COR-L47 (cell line): ENCODE measurements at places on chromosomes 5 and 9.

GRCh38 chr9:128787659-128788058 is 606 bp downstream of the TBC1D13 start:
- no peak for DNase-seq

- DNase-seq, result no peak
Observed at GRCh38 chr5:6822556-6823343, 109.5 kb downstream of the TENT4A start.

DNA sequence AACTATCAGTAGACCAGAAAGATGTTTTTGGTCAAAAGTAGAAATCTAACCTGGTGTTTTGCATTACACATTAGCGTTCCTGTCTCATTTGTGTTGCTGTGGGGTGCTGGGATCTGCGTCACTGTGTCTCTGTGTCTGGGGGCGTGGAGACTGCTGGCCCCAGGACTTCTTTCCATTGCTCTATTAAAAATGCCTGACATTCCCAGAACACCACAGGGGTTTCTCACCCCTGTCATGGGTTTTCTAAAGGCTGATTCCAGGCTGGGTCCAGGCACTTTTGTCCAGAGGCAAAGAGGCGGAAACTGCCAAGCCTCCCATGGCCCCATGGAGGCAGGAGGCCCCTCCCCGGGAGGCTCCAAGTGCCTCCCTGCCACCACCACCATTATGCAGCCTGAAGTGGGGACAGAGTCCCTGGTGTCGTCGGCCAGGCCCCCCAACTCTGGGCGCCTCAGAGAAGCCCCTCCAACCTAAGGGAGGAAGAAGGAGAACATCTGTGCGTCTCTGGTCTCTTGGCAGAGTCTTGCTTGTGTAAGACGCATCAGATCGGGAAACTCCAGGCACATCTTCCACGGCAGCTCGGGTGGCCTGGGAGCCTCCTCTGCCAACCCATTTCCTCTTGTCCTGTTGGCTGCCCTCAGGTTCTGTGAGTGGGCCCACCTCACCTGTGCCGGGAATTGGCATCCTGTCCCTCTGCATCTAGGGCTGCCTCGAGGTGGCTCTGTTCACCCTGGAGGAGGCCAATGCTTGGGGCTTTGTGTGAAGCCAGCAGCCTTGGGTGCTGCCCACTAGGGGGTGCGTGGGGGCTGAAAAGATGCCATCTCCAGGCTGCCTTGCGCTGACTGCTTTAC is 13.8 kb upstream of the PLEKHG4B start:
- peak; percentile 72 for DNase-seq

DNA sequence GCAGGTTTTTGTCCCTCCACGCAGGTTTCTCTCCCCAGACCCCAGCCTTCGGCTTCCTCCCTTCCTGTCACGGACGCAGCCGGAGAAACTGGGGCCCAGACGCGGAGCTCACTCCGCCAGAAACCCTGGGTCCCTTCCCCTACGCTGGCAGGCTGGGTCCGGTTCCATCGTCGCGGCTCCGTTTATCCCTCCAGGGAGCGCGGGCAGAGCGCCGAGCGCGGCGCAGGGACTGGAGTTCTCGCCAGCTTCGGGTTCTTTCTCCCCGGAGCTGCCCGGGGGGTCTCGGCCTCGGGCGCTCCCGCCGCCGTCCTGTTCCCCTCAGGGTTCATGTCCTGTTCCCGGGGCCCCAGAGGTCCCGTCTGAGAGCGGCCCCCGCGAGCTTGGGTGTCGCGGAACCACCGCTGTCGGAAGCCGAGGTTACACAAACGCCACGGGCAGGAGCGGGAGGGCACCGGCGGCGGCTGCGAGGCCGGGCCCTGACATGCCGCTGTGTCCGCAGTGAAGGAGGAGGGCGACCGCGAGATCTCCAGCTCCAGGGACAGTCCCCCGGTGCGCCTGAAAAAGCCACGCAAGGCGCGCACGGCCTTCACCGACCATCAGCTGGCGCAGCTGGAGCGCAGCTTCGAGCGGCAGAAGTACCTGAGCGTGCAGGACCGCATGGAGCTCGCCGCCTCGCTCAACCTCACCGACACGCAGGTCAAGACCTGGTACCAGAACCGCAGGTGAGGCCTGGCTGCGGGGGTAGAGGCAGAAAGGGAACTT is 4.6 kb downstream of the BARHL1 start:
- no peak for DNase-seq

GRCh38 chr5:72487177-72487576 is 20.0 kb downstream of the ZNF366 start:
- no peak for DNase-seq

DNA sequence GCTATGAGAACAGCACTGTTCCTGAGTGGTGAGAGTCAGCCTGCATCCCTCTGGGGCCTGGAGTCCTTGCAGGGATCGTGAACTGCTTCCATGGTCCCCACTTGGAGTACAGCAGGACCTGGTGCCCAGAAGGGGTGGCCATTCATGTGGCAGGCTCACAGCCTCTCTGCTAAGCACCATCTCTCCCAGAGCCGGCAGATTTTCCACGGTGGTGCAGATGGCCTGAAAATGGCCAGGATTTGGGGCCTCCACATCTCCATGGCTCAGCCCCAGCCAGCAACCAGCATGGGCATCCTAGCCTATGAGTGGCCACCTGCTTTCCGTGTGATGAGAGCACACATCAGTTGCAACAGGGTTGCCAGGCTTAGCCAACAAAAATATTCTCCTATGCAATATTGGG is 33.9 kb upstream of the SEMA4D start:
- DNase-seq, result no peak

GRCh38 chr5:140109759-140110645 is 3.9 kb upstream of the PURA start:
- DNase-seq, result no peak

GRCh38 chr5:155087036-155087435 is 73.5 kb downstream of the KIF4B start:
- DNase-seq, result no peak

GRCh38 chr9:31119890-31120454 is 1264.5 kb upstream of the ACO1 start:
- peak; percentile 33 for DNase-seq

DNA sequence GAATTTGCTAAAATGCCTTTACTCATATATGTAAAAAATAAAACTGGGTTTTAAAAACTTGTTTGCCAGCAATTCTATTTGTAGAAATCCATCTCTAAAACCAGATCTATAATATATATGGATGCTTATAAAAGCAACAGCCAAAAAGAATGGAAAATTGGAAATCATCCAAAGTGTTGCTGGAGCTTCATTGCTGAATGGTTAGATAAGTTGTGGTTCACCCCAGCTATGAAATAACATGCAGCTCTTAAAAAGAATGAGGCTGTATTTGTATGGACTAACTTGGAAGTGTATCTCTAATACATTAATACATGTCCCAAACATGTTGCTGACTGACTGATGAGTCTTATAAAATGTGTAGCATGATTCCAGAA is 76.2 kb downstream of the STK10 start:
- DNase-seq, result no peak

DNA sequence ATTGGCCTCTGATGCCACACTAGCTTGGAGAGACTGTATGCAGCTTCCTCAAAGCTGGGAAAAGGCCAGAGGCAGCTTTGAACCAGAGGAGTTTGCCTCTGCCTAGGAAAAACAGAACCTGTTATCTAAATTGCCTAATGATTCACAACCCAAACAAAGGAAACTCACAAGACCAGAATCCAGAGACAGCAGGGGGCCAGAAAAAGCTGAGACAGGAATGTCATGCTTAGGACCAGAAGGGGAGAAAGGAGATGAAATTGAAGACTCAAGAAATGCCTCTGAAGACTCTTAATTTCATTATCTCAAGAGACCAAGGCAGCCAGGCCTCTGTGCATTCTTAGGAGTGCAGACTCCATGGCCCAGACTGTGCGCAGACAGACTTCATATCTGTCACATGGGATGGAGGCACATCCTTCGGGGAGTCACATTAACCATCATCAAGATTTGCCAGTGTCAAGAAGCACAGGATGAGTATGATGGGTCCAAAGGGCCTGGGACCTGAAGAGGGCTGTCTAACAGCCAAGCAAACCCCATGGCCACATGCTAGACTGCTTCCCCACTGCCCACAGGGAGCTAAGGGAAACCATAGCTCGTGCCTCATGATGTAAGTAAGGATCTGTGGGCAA is 57.3 kb downstream of the ARSB start:
- no peak for DNase-seq

GRCh38 chr5:172699999-172700364 is 58.9 kb downstream of the NEURL1B start:
- no peak for DNase-seq
